ENCODE measurements at places on chromosomes 12 and 14. TPM values are rescaled to one million over a fixed set of nuclear protein-coding genes. Genes with fewer than 3 reads are reported as not detected.

GRCh38 chr12:105783983-105784947 is 354.5 kb downstream of the NUAK1 start:
- DNase-seq = no peak

GRCh38 chr12:51951843-51952722 is 584 bp downstream of the ACVR1B start:
- peak; percentile 51 for DNase-seq

GRCh38 chr14:71115821-71116567 is 208.7 kb downstream of the PCNX1 start:
- no peak for DNase-seq

DNA sequence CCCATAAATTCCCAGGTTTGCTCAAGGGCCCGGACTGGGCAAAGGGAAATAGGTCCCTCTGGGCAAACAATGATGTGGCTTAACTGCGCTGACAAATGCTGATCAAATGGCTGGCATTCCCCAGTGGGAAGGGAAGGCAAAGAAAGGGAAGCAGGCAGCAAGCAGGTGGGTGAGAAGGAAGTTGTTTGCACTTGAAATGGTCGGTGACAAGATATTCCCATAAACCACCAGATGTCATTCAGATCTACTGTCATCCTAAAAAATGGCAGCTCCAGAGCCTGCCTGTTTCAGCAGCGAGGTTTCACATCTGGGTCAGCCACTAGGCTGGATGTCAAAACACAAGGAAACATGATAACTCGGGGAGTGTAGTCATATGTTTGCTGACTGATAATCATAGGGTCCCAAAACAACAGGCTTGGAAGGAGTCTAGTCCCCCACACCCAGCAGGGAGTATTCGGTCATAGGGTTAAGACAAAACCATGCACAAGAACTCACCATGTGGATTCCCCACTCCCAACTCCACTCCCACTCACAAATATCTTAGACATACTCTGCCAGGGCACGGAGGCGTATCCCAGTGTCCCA is 37.9 kb upstream of the MDM1 start:
- no peak for DNase-seq

DNA sequence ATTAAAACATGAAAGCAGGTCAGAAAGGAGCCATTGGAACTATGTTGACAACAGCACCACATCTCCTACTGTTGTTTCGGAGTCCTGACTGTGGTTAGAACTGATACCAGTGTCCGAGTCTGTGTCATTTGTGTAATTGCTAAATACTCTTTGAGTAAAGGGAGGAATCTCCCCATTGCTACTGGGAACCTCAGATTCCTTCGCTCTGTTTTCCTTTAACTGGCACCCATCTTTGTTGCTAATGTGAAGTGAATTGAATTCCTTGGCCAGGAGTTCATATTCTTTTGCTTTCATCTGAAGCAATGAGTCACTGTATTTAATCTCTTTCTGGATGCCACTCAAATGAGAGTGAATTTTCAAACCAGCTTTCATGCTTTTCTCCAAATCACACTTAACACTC is 31.5 kb downstream of the RASSF9 start:
- DNase-seq = no peak

- no peak for DNase-seq
Measured at GRCh38 chr14:99713972-99714371, 29.9 kb downstream of the CYP46A1 start.

GRCh38 chr14:68380329-68380741 is 412.5 kb downstream of the ZFP36L1 start:
- no peak for DNase-seq

GRCh38 chr14:69582829-69583228 is 8.2 kb upstream of the CCDC177 start:
- DNase-seq = no peak

GRCh38 chr12:10716277-10716676 is 6.8 kb downstream of the YBX3 start:
- DNase-seq = no peak

GRCh38 chr12:103772367-103773108 is 68.5 kb downstream of the NT5DC3 start:
- DNase-seq = no peak

- no peak for DNase-seq
Measured at GRCh38 chr12:130576371-130576816, 139.7 kb downstream of the RIMBP2 start.

- DNase-seq = no peak
Measured at GRCh38 chr12:120041386-120042231, 52.6 kb downstream of the BICDL1 start.

DNA sequence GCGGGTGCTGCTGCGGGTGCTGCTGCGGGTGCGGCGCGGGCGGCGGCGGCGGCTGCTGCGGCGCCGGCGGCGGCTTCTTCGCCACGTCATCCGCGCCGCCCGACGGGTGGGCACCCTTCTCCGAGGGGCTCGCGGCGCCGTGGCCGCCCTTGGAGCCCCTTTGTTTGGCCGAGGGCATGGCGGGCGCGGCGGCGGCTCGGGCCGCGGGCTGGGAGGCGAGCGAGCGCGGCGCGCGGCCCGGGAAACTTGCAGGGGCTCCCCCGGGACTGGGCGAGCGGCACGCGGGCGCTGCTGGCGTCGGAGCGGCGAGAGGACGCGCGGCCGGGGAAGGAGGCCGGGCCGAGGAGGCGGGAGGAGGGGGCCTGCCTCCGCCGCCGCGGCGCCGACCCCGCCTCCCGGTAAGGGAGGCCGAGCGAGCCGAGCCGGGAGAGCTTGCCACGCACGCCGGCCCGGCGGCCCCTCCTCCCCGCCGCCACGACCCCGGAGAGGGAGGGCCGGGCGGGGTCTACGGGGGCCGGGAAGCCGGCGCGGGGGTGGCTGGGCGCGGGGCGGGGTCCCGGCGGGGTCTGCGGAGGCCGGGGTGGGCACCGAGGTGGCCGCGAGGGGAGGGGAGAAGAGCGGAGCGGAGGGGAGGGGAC is at the start of gene CKAP4:
Gene CKAP4, minus strand, starts transcription at position 347 of the 638 bp plus-strand sequence. Its CDS starts 169 bp downstream, at position 178.
- peak; percentile 74 for DNase-seq

- DNase-seq = no peak
Measured at GRCh38 chr12:40202095-40203059, 22.4 kb upstream of the LRRK2 start.

DNA sequence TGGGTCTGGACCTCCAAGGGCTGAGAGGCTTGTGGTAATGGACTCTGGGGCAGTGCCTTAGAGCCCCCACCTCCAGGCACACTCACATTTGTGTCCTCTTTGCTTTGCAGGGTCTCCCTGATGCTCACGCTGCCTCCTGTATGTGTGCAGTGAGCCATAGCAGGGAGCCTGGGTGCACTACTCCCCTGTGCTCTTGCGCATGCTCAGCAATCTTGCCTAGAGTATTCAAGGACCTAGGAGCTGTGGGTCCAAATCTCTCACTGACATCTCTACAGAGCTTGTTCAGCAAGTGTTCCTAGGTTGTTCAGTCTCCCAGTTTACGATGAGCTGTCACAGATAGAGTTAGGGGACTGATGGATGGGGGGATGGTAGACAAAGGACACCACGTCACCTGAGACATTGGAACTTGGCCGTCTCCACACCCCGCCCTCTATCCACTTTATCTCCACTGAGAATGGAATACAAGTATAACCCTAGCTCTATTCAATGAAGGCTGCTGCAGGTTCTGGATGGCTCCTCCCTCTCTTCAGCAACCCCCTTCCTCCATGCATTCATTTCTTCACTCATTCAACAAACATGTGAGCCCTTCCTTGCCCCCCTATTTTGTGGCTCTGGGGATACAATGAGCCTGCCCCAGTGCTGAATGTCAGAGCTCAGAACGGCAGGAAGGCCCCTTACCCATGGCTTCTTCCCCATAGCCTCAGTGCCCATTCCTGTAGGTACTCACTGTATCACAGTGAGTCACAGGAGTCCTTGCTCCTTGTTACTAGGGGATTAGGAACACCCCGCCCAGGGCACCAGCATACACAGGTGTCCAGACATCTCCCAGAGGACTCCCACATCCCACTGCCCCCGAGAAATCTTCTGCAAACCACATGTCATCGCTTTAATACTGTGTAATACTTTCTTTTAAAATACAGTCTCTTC is 31.2 kb downstream of the FIGNL2 start:
- DNase-seq = no peak

- DNase-seq = no peak
Measured at GRCh38 chr14:95523051-95523814, 6.8 kb upstream of the SYNE3 start.

The ANKRD33 gene
- total RNA-seq = 0.27 TPM

The NINJ2 gene
- not detected for total RNA-seq

The ALDH1L2 gene
- 4.8 TPM for total RNA-seq

The CMA1 gene
- not detected for total RNA-seq

The SLC39A2 gene
- total RNA-seq = 0.97 TPM

The ALDH2 gene
- 97.1 TPM for total RNA-seq

The EFS gene
- 13.2 TPM for total RNA-seq

The CLEC6A gene
- total RNA-seq = not detected

The FSCB gene
- total RNA-seq = not detected
